Mammary microvascular endothelial cell (primary cell): ENCODE measurements at places on chromosomes 16 and 17. TPM values are rescaled to one million over a fixed set of nuclear protein-coding genes. Genes with fewer than 3 reads are reported as not detected.

ALKBH5 gene
- 81.7 and 92.5 TPM in 2 replicates for total RNA-seq

CIBAR2 gene
- not detected in 2 replicates for total RNA-seq

TOX3 gene
- total RNA-seq: not detected in 2 replicates

ZNF500 gene
- total RNA-seq: 7.7 and 7.8 TPM in 2 replicates
